ENCODE measurements at places on chromosomes 12 and 14. TPM values are rescaled to one million over a fixed set of nuclear protein-coding genes. Genes with fewer than 3 reads are reported as not detected.

DNA sequence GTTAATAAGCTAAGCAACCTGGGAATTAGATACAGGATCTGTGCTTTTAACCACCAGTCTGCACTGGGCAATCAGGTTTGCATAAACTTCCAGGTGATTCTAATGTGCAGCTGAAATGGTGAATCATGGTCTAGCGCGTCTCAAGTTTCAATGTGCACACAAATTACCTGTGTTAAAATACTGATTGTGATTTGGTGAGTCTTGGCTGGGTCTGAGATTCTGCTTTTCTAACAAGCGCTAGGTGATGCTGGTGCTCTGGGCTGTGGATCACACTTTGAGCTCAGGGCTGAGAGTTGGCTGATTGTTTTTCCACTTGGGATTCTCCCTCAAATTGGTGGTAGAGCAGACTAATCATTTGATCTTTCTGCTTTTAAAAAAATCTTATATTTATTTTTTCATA, 124.8 kb downstream of the C12orf75 start:
- no peak for DNase-seq

- no peak for DNase-seq
These were observed 33.5 kb downstream of the RAD51B start for GRCh38 chr14:67852926-67853604.

- peak; percentile 85 for DNase-seq
These were observed 54.5 kb downstream of the CRACR2A start for GRCh38 chr12:3698218-3698974.

- DNase-seq = no peak
These were observed 22.1 kb downstream of the CCDC85C start for GRCh38 chr14:99581938-99582337.

GRCh38 chr12:105200385-105200784, 35.6 kb downstream of the APPL2 start:
- no peak for DNase-seq

DNA sequence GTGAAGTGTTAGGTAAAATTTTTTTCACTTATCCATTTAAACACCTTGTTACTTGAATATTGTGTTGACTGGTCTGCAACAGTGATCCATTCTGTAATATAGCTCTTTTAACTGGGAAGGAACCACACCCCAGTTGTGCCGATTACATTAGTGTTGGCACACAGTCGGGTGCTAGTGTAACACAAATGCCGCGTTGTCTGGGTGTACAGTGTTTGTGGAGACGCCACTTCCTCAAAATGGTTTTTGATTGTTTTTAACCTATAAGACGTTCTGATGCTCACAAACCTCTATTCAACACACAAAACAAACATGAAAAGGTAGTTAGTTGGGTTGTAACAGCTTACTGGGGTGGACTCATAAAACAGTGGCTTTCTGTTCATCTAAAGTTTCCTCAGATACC, 48.0 kb upstream of the TRAF3 start:
- DNase-seq = no peak

GRCh38 chr14:89881839-89882238, 72.7 kb downstream of the EFCAB11 start:
- DNase-seq = no peak

GRCh38 chr12:69527506-69528272, 57.5 kb downstream of the FRS2 start:
- DNase-seq = peak; percentile 52

DNA sequence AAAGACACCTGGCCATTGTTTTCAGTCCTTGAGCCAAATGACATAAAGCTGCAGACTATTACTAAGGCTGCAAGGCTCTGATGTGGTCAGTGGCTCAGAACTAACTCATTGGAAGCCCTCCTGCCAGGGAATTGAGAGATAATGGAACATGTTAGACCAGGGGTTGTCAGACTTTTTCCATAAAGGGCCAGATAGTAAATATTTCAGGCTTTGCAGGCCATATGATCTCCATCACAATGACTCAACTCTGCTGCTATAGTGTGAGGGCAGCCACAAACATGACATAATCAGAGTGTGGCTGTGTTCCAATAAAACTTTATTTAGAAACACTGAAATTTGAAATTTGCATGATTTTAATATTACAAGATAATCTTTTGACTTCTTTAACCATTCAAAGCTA, 140.3 kb downstream of the TMEM30B start:
- peak; percentile 91 for DNase-seq

GRCh38 chr14:36268121-36268520, 52.3 kb downstream of the MBIP start:
- no peak for DNase-seq

DNA sequence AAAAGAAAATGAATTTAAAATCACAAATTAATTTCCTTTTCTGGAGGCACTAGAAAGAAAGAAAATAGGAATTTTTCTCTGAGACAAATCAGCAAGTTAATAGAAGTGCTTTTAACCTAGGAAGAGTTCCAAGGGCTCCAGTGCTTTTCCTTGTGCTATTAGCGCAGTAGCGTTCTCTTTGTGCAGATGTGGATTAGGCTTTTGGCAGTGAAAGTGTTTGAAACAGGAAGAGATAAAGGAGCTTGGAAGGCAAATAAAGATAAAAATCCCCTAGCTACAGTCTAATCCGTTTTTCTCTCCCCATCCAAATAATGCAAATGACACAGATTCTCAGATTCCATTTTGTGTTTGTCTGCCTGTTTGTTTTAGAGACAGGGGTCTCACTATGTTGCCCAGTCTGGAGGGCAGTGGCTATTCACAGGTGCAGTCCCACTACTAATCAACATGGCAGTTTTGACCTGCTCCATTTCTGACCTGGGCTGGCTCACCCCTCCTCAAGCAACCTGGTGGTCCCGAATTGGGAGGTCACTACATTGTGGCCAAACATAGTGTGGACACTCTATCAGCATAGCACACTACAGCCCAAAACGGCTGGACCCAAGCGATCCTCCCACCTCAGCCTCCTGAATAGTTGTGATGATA, 166.1 kb downstream of the PAWR start:
- no peak for DNase-seq

DNA sequence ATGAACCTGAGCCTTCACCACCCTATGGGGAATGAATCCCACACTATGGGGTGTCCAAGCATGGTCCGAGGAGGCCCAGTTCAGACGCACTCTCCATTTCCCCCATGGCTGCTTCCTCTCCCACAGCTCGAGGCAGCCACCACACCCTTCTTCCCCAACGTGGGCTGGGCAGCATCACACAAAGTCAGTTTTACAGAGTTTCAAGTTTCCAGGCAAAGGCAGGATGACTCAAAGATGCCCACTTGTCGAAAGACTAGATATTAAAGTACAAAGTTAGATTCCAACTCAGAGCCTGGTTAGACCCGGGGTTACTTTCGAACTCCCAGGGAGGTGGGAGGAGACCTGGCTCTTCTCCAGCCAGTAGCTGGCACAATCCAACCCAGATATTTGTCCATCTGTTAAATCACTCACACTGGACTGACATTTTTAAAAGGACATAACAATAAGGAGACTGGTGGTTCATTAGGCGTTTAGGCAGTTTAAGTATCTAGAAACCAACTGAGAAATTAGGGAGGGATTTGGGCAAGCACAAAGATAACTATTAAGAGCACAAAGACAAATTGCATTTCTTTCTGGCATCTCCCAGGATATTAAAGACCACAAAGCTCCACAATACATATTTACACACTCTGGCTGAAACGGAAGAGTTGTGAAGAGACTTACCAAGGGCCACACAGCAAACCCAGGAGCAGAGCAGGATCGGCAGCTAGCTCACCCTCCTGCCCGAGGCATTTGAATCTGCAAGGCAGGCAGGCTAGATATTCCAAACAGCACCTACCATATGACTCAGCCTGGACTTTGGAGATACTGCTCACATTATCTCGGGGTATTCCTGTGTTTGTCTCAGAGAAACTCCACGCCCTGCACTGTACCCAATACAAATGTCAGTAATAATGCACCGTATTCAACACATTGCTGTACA, 34.8 kb downstream of the TMCC3 start:
- peak; percentile 76 for DNase-seq

GRCh38 chr14:92409043-92409442, 86.1 kb downstream of the SLC24A4 start:
- no peak for DNase-seq

DNA sequence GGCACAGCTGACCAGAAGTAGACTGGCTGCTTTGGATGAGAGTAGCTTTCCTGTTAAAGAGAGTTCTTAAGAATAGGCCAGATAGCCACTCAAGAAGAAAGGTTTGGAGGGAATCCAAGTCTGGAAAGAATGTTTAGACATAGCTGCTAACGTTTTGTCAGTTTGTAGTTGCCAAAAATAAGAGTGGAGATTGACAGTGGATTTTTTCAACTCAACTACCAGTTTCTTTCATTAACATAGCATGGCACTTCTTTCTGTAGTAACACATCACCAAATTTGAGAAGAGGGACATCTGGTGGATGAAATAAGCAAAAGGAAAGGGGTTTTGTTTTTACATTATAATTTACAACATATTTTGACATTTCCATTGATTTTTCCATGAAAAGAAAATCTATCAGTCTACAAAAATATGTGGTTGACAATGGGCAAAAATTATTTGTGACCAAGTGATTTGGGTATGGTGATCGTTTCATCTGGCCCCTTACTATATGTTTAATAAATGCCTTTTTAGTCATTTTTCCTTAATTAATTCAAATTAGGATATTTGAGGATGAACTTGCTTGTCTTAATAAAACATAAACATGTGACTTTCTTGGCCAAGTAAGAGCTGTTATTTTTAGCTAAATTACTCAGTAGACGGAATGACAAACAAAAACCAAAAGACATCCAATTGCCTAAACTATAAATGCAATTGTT, 71.1 kb downstream of the PTPRR start:
- DNase-seq = peak; percentile 3

DNA sequence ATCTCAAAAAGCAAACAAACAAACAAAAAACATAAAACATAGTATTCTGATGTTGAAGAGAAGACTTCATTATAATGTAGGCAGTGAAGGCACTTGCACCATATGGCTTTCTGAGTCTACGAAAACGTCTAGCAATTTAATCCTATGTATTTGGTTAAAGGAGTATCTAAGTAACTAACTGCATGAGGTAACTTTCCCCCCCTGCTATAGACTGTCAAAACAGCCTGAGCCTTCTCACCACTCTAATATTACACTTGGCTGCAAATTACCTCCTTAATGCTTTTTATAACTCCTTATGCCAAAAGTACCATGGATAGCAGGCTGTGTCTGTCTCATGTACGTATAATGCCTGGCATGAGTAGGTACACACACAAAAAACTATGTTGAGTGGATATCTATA, 607.6 kb upstream of the FLRT2 start:
- no peak for DNase-seq

DNA sequence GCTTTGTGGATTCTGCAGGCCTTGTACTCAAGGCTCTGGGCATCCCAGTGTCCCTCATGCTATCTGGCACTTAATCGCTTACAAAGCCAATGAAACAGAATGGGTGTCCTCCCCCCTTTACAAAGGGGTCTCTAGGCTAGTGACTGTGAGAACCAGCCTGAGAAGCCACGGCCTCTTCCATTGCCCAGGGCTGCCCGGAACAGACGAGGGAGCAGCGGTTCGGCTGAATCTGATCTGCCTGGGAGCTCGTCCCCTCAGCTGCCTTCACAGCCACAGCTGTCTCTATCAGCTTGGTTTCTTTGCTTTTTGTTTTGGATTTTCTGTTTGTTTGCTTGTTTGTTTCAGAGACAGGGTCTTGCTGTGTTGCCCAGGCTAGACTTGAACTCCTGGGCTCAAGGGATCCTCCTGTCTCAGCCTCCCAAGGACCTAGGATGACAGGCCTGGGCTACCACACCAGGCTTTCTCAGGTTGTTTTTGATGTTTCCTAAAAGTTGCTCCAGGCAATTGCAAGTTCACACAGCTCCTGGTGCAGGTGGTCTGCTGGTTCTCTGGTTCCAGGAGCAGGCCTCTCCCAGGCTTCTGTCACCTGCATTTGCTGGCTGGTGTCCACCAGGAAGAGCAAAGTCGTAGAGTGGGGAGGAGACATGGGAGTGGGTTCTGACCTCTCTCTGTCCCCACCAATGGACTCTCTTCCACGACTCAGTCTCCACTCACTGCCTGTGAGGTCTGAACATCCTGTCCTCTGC, 10.9 kb upstream of the RIN3 start:
- DNase-seq = no peak

GRCh38 chr14:23123419-23123818, 4.4 kb upstream of the CEBPE start:
- peak; percentile 29 for DNase-seq

GRCh38 chr12:126404293-126404881, 1339.2 kb downstream of the AACS start:
- DNase-seq = peak; percentile 11

DNA sequence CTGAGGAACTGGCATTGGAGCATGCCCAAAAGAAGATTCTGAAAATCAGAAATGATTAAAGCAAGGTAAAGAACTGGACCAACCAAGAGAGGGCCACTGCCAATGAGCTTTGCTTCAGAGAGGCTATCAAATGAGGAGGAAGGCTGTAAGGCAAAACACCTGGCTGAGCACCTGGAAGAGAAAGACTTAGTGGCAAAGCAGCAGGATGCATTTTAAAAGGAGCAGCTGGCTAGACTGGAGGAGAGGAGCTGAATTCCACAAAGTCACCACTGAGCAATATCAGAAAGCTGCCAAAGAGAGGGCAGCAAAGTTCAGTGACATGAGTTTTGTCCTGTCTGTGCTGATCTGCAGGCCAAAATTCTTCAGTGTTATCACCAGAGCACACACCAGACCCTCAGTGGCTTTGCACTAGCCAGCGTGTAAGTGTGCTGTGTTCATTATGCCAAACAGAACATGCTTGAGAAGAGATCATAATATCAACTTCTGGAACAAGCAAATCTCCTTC, 338.7 kb downstream of the TRHDE start:
- DNase-seq = no peak

TBC1D30 gene
- 11.8 TPM for total RNA-seq

TPH2 gene
- not detected for total RNA-seq

MYF6 gene
- not detected for total RNA-seq

KCNK13 gene
- total RNA-seq = 0.23 TPM

ACOT2 gene
- 46.4 TPM for total RNA-seq

ZNF268 gene
- total RNA-seq = 13.7 TPM

BRF1 gene
- total RNA-seq = 41.7 TPM

RNF212B gene
- total RNA-seq = not detected

ARHGDIB gene
- total RNA-seq = 347 TPM
